ENCODE measurements at places on chromosomes 16 and 17. TPM values are rescaled to one million over a fixed set of nuclear protein-coding genes. Genes with fewer than 3 reads are reported as not detected.

- no peaks in the 10 kb centered on the region for H3K36me3 ChIP-seq
- DNase-seq = no peak
- H3K4me1 ChIP-seq = peaks cover 4% of the 10 kb centered on the region
- H3K27ac ChIP-seq = peak overlapping the region; percentile 87
- H3K27me3 ChIP-seq = no peaks in the 10 kb centered on the region
These were observed 1.3 kb downstream of the NTAN1 start for GRCh38 chr16:15054357-15055140.

DNA sequence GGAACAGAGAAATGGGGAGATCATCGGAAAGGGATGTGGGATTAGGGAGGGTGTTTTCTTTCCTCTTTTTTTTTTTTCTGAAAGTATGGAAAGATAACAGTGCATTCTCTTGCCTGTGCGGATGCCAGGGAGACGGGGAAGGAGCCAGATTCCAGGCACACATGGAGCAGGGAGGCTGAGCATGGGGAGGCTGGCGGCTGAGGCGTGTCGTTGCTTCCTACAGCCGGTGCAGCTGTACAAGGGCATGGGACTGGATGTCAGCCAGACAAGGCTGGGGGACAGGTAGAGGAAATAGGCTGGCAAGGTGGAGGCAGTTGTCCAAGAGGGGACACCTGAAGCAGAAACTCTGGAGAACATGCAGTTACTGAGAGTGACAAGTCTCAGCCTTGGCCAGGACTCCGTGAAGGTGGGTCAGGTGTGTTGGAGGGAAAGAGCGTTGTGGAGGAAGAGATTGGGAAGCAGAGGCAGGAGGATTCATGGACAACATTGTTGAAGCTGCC, 16.6 kb upstream of the ADORA2B start:
- no peak overlapping the region for H3K27ac ChIP-seq
- no peak overlapping the region for H3K4me3 ChIP-seq
- DNase-seq = no peak

DNA sequence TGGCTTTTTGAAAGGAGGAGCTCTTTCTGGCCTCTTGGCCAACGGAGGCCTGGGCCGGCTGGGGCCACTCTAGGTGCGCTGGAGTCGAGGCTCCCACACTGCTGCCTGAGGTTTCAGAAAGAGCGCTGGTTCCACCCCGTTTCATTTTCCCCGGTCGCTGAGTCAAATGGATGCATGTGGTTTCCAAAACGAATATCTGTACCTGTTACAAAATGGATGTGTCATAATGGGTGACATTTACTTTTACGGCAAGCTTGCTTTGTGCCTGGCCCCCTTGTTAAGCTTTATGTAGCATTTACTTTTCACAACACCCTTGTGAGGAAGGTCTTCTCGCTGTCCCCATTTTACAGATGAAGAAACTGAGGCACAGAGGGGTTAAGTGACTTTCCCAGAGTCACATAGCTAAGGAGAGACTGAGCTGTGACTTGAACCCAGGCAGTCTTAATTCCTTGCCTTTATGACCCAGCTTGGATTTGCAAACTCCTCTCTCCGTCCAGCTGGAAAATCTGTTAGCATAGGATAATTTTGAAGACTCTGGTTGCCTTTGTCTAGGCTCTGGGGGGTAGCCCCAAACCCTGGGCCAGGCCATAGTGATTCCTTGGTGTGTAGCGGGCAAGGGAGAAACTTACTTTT, 10.6 kb downstream of the KSR1 start:
- H3K4me3 ChIP-seq = no peak overlapping the region
- H3K27ac ChIP-seq = no peak overlapping the region
- no peaks in the 10 kb centered on the region for H3K4me1 ChIP-seq
- H3K27me3 ChIP-seq = no peaks in the 10 kb centered on the region

- DNase-seq = no peak
- no peaks in the 10 kb centered on the region for H3K36me3 ChIP-seq
- no peak overlapping the region for H3K27ac ChIP-seq
- no peaks in the 10 kb centered on the region for H3K27me3 ChIP-seq
These were observed 101.9 kb upstream of the COX10 start for GRCh38 chr17:13967416-13967815.

The GPS1 gene
- 89.8 TPM for total RNA-seq

DNA sequence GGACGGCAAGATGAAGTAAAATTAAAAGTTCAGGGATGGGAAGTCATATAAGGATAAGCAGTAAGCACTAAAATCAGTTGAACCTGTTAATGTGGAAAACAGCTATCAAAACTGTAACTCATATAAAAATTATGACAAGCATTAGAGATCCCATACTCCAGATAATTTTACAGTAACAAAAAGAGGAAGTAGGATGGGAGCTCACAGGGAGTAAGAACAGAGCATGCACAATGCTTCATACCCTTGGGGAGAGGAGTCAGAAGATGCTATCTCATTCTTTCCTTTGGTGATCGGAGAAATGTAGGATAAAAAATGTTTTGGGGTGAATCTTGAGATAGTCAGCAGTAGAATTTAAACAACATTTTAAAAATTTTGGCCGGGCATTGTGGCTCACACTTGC, 164.7 kb upstream of the CACNG5 start:
- H3K27me3 ChIP-seq = no peaks in the 10 kb centered on the region
- H3K27ac ChIP-seq = no peak overlapping the region
- no peak for DNase-seq
- H3K4me1 ChIP-seq = no peaks in the 10 kb centered on the region

DNA sequence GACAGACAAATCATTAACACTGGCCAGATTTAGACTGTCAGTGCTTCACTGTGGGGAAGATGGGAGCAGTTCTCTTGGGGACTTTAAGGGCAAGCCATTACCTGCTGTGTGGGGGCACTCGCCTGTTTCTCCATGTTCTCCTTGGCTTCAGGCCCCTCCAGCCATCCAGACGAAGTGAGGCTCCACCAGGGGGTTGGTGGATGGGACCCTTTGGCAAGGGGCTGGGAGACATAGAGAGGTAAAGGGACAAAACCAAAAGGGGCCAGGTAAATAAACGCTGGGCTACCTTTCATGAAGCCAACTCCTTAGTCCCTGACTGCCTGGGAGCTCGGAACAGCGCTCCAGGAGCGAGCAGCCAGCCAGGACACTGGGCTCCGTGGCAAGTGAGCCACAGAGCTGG, 14.0 kb downstream of the TBX4 start:
- no peaks in the 10 kb centered on the region for H3K27me3 ChIP-seq
- H3K27ac ChIP-seq = no peak overlapping the region
- no peaks in the 10 kb centered on the region for H3K36me3 ChIP-seq
- no peak overlapping the region for H3K4me3 ChIP-seq
- DNase-seq = no peak

DNA sequence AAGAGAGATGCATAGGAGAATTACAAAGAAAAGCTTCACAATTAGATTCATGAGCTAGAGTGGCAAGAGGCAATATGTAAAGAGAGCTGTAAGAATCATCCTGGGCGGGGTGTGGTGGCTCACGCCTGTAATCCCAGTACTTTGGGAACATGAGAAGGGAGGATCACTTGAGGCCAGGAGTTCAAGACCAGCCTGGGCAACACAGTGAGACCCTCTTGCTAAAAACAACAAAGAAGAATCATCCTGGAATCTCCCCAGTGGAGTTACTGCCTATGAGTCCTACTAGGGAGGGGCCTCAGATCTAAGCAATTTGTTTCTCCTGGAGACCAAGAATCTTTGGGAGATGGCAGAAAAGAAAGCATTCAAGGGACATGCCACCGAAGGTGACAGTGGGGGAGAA, 119.1 kb downstream of the HIC1 start:
- peaks cover 81% of the 10 kb centered on the region for H3K4me1 ChIP-seq
- no peaks in the 10 kb centered on the region for H3K36me3 ChIP-seq
- DNase-seq = no peak
- H3K27me3 ChIP-seq = no peaks in the 10 kb centered on the region
